ENCODE measurements at places on chromosomes 3 and 15. TPM values are rescaled to one million over a fixed set of nuclear protein-coding genes. Genes with fewer than 3 reads are reported as not detected.

GRCh38 chr15:41661078-41661517 is 893 bp downstream of the MGA start:
- H3K4me3 ChIP-seq: peak overlapping the region; percentile 64
- peak overlapping the region; percentile 80 for H3K27ac ChIP-seq
- H3K36me3 ChIP-seq: no peaks in the 10 kb centered on the region
- no peak for DNase-seq
- H3K27me3 ChIP-seq: no peaks in the 10 kb centered on the region
- H3K4me1 ChIP-seq: peaks cover 9% of the 10 kb centered on the region

SEMA6D gene
- total RNA-seq: 18.3 TPM

U2SURP gene
- total RNA-seq: 29.4 TPM

DNA sequence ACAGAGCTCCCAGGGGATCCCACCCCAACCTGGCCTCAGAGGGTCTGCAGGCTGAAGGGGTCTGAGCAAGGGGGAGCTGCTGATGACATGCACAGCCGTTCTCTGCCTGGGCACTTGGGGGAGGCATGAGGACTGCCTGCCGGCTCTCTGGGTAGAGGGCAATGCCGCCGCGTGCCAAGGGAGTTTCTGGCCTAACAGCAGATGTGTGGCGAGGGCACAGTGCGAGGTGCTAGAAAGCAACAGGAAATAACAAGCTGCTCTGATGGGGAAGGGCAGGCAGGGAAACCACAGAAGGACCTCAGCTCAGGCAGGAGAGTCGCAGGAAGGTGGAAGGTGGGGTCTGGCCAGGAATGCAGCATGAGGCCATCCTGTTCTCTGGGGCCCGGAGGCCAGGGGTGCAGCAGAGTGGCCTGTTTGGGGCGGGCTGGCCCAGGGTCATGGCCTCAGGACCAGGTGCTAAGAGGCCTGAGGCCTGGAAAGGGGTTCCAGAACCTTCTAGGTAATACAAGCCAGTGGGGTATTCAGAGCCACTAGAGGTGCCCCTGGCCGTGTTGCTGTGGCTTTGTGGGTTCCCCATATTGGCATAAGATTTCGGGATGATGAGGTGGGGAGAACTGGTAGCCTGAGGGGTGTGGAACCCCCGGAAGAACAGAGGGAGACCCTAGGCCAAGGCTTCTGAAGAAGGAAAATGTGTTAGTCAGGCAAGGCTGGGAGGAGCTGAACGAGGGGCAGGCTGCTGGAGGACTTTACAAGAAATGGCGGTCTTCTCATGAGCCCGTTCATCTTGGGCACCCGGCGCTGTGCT is 41.2 kb downstream of the RGMA start:
- no peak overlapping the region for H3K4me3 ChIP-seq
- no peak for DNase-seq
- H3K27ac ChIP-seq: no peak overlapping the region
- no peaks in the 10 kb centered on the region for H3K36me3 ChIP-seq
- no peaks in the 10 kb centered on the region for H3K4me1 ChIP-seq
- H3K27me3 ChIP-seq: peaks cover 4% of the 10 kb centered on the region

DNA sequence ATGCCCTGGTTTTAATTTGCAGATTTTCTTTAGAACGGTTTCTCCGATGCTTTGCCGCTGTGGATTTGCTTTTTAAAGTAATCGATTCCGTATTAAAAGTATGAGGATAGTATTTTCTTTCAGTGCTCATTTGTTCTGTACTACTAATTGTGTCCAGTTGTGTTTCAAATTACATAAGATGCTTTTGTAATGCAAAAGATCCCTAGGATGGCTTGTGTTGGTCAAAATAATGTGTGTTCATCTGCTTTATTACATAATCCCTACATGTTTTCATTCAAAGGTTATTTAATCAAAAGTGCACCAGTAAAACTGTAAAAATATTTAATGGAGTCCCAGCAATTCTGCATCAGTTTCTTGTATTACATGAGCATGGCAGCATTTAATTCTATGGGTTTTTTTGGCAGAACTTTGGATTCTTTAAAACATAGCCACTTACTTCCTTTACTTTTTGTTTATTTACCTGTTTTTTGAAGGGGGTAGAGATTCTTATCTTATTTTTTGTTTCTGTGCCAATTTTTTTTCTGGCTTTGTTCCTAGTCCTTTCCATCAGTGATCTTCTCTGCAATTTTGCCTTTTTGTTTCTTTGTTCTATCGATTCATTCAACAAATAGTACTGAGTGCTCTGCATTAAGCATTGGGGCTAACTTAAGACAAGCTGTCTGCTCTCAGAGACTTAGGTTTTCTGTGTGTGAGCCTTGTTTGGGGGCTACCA is 352.8 kb downstream of the LRTM1 start:
- H3K27me3 ChIP-seq: no peaks in the 10 kb centered on the region

GOLGA6L10 gene
- total RNA-seq: under 0.01 TPM

DNA sequence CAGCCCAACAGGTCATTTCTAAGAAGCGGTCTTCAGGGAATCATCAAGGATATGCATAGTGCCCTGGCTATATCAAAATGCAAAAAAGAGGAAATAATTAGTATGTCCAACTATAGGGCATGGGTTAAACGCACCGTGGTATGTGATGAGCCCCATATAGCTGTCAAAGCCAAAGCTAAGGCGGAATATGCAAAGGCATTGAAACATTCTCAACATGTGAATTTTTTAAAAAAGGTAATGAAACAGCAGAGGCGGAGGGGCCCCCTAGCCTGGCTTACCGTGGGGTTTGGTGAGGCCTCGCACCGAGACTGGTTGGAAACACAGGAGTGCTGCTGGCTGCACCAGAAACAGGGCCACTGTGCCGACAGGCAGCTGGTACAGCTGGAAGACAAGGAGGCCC is 23.2 kb downstream of the PLXND1 start:
- no peaks in the 10 kb centered on the region for H3K27me3 ChIP-seq
- H3K4me3 ChIP-seq: no peak overlapping the region
- H3K4me1 ChIP-seq: peaks cover 6% of the 10 kb centered on the region

GRCh38 chr3:187242900-187243299 is 45.6 kb downstream of the RTP1 start:
- no peak overlapping the region for H3K4me3 ChIP-seq
- peaks cover 11% of the 10 kb centered on the region for H3K4me1 ChIP-seq
- no peak for DNase-seq
- H3K36me3 ChIP-seq: no peaks in the 10 kb centered on the region
- no peaks in the 10 kb centered on the region for H3K27me3 ChIP-seq

DNA sequence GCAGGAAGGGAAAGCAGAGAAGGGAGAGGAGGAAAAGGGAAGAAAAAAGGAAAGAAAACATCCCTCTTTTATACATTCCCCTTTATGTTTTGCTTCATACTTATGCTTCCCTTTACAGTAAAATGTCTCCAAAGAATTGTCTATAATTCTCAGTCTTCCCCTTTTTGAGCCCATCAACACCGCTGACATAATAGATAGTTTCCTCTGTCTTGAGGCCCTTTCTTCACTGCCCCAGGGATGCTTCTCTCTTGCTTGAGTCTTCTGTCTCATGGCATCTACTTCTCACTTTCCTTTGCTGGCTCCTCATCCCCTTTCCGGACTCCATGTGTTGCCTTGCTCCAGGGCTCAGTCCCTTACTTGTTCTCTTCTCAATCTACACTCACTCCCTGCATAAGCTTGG is 99.7 kb upstream of the DAZL start:
- H3K27me3 ChIP-seq: 0 out of 2 replicates have a peak, but pooled peaks cover 4% of the 10 kb centered on the region
- DNase-seq: no peak
- H3K4me3 ChIP-seq: no peak overlapping the region
- H3K36me3 ChIP-seq: no peaks in the 10 kb centered on the region
- no peaks in the 10 kb centered on the region for H3K4me1 ChIP-seq
- no peak overlapping the region for H3K27ac ChIP-seq

GRCh38 chr3:79954756-79955155 is 187.0 kb upstream of the ROBO1 start:
- H3K4me1 ChIP-seq: no peaks in the 10 kb centered on the region
- no peak overlapping the region for H3K27ac ChIP-seq
- no peaks in the 10 kb centered on the region for H3K36me3 ChIP-seq
- no peak overlapping the region for H3K4me3 ChIP-seq

GRCh38 chr3:63580151-63580550 is 72.3 kb upstream of the SNTN start:
- no peaks in the 10 kb centered on the region for H3K36me3 ChIP-seq
- no peak overlapping the region for H3K27ac ChIP-seq
- no peak overlapping the region for H3K4me3 ChIP-seq
- H3K27me3 ChIP-seq: no peaks in the 10 kb centered on the region
- DNase-seq: no peak

DNA sequence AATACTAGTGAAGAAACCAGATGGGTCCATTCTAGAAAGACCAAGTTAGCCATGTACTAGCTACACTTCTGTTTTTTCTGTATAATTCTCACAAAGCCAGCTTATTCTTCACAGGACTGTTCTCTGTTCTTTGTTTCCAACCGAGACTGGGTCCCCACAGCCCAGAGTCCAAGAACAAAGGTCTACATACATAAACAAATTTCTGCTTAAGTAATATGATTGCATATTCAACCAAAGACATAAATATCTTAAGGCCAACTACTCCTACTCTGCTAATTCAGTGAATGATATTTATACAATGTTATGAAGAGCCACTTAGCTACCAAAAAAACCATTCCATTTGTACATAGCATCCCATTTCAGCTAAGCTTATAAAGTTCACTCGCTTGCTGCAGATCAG is 299.8 kb upstream of the CCDC54 start:
- DNase-seq: no peak
- no peaks in the 10 kb centered on the region for H3K36me3 ChIP-seq
- no peaks in the 10 kb centered on the region for H3K4me1 ChIP-seq
- no peak overlapping the region for H3K4me3 ChIP-seq
- H3K27me3 ChIP-seq: no peaks in the 10 kb centered on the region

GRCh38 chr15:45499426-45499825 is 23.1 kb downstream of the SLC30A4 start:
- H3K4me3 ChIP-seq: no peak overlapping the region
- 0 out of 2 replicates have a peak, but pooled peaks cover 2% of the 10 kb centered on the region for H3K4me1 ChIP-seq
- no peaks in the 10 kb centered on the region for H3K27me3 ChIP-seq
- no peak overlapping the region for H3K27ac ChIP-seq
- no peak for DNase-seq
- H3K36me3 ChIP-seq: no peaks in the 10 kb centered on the region

DIPK2A gene
- 14.0 TPM for total RNA-seq

DNA sequence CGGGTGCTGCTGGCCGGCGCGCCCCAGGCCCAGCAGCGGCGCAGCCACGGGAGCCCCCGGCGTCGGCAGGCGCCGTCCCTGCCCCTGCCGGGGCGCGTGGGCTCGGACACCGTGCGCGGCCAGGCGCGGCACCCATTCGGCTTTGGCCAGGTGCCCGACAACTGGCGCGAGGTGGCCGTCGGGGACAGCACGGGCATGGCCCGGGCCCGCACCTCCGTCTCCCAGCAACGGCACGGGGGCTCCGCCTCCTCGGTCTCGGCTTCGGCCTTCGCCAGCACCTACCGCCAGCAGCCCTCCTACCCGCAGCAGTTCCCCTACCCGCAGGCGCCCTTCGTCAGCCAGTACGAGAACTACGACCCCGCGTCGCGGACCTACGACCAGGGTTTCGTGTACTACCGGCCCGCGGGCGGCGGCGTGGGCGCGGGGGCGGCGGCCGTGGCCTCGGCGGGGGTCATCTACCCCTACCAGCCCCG is 777 bp downstream of the LOXL1 start:
- H3K27ac ChIP-seq: peak overlapping the region; percentile 93
- DNase-seq: no peak
- H3K4me1 ChIP-seq: peaks cover 62% of the 10 kb centered on the region
- peaks cover 4% of the 10 kb centered on the region for H3K36me3 ChIP-seq
- H3K27me3 ChIP-seq: no peaks in the 10 kb centered on the region

RTP4 gene
- not detected for total RNA-seq

GRCh38 chr15:94236608-94237007 is 5.2 kb downstream of the MCTP2 start:
- no peak for DNase-seq
- H3K27ac ChIP-seq: no peak overlapping the region
- no peak overlapping the region for H3K4me3 ChIP-seq
- H3K27me3 ChIP-seq: no peaks in the 10 kb centered on the region
- peaks cover 5% of the 10 kb centered on the region for H3K4me1 ChIP-seq
- H3K36me3 ChIP-seq: no peaks in the 10 kb centered on the region

DNA sequence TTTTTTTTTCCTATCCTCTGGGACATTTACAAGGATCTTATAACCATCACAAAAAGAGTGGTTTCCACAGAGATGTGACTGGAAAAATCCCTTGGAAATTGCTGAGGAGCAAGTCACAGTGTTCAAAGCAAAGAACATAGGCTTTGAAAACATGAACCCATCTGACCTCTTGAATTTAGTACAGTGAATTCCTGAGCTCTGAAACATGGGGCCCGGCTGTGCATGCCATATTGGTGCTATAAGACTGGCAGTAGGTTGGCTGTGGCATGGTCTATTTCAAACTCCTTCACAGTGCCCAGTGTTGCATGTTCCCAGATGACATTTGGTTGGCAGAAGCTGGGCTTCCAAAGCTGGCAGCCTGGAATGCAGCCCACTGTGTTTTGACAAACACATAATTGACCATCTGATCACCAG is 202.2 kb downstream of the TIGIT start:
- peak; percentile 72 for DNase-seq
- no peaks in the 10 kb centered on the region for H3K27me3 ChIP-seq
- H3K4me1 ChIP-seq: peaks cover 8% of the 10 kb centered on the region
- peak overlapping the region; percentile 28 for H3K27ac ChIP-seq

Measured in IMR-90 (cell line).